ENCODE measurements at places on chromosomes 3 and 15.

GRCh38 chr15:39747326-39747725, 35.3 kb downstream of the FSIP1 start:
- DNase-seq: no peak

DNA sequence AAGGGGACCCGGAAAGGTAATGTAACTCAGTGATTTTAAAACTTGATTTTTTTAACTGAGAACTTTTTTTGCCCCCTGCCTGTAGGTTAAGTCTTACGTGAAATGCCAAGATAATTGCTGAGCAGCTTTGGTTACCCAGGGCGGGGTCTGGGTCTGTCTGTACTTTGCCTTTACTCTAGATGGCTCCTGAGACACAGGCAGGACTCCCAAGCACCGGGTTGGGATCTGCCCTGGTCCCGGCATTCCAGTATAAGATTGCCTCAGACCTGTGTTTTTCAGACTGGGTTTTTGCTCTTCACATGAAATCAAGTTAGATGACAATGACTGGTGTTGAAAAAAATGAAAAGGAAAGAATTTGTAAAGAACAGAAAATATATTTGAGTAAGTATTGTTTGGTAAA, 40.3 kb downstream of the WDR76 start:
- DNase-seq: no peak

DNA sequence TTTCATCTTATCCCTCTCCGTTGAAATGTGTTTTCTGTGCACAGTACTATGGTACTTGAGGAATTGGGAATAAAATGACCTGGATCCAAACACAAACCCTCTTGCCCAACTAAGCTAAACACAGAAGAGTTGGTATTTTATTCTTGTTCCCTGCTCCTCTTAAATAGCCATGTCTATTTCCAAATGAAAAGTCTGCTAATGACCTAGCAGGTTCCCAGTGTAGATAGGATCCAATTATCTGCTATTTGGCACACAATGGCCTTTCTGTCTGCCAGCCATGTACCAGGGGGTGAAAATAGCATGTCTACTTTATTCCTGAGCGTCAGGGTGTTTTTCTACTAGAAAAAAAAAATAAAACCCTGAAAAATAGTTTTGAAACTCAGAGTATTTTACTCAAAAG, 657.0 kb upstream of the NAALADL2 start:
- no peak for DNase-seq

GRCh38 chr3:25789209-25789595, 688 bp upstream of the OXSM start:
- DNase-seq: no peak

- DNase-seq: no peak
Observed at GRCh38 chr15:67307889-67308597, 53.5 kb downstream of the IQCH start.

GRCh38 chr3:198043119-198043518, 83.1 kb downstream of the LMLN start:
- no peak for DNase-seq

- no peak for DNase-seq
Observed at GRCh38 chr15:90550919-90551318, 21.2 kb downstream of the CRTC3 start.

DNA sequence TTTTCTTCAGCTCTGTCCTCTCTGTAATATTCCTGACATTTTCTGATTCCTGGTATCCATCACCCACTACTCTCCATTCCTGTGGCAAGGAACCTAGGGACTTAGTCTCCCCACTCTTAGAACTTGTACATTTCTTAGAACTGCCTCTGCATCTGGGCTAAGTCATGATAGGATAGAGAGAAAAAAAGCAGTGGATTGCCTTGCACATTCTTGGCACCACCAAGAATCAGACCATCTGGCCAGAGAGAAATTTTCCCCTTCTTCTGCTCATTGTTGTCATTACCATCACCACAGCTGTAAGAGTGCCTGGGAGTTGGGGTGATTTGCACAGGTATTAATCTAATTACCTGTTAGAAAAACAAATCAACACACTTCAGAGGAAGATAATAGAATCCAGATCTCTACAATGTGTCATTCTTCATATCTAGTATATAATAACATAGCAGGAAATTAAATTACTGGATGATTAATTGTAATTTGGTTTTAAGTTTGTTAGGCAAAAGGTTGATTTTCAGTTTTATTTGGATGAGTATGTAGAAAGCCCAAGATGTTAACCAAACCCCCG, 264.8 kb upstream of the ZPLD1 start:
- DNase-seq: no peak

All from stimulated activated CD4-positive, alpha-beta T cell treated with anti-CD3 and anti-CD28 coated beads, Interleukin-1b, Interleukin-23, amount 100 ng/mL, for 4 hours (primary cell).